ENCODE measurements at places on chromosomes 5 and 9.

- no peak for DNase-seq
Observed at GRCh38 chr5:15691521-15691920, 191.5 kb downstream of the FBXL7 start.

GRCh38 chr5:155455791-155456514 is 442.4 kb downstream of the KIF4B start:
- no peak for DNase-seq

- DNase-seq = no peak
Observed at GRCh38 chr5:82158755-82159413, 119.3 kb downstream of the RPS23 start.

DNA sequence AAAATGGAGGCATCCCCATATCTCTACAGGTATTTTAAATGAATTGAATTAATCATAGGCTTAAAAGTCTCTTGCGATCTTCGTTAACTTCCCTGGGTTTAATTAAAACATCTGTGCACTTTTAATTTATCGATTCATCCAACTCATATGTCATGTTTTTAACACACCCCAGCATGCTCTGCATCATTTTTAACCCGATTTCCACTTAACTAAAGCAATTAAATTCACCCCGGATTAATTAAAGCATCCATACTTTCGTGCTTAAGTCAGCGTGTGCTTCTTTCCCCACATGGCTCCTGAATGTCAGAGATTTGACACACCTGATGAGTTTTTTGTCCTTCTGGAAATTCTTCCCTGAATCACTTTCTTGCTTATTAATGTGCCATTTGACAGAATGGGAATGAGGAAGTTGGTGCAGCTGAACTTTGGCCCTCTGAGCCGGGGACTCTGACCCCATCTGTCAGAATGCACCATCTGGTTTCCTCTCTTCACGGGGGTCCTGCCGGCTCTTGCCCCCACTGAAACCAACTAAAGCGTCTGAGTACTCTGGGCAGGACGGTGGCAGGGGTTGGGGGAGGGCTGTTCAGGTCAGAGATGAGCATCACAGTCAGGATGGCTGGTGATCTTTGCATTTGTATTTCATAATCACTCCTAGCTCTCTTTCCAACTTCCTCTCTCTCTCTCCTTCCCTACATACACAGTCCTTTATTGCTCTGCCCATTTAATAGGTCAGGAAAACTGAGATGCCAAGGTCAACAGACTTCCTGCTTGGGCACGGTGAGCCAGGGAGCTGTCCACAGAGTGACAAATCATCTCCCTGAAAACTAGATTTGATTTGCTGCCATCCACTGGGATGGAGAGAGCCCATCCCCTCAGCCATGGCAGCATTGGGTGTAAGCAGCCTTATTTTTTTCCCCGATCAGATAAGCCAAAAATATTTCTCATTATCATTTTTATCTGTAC is 180.3 kb upstream of the WWC1 start:
- DNase-seq = no peak

DNA sequence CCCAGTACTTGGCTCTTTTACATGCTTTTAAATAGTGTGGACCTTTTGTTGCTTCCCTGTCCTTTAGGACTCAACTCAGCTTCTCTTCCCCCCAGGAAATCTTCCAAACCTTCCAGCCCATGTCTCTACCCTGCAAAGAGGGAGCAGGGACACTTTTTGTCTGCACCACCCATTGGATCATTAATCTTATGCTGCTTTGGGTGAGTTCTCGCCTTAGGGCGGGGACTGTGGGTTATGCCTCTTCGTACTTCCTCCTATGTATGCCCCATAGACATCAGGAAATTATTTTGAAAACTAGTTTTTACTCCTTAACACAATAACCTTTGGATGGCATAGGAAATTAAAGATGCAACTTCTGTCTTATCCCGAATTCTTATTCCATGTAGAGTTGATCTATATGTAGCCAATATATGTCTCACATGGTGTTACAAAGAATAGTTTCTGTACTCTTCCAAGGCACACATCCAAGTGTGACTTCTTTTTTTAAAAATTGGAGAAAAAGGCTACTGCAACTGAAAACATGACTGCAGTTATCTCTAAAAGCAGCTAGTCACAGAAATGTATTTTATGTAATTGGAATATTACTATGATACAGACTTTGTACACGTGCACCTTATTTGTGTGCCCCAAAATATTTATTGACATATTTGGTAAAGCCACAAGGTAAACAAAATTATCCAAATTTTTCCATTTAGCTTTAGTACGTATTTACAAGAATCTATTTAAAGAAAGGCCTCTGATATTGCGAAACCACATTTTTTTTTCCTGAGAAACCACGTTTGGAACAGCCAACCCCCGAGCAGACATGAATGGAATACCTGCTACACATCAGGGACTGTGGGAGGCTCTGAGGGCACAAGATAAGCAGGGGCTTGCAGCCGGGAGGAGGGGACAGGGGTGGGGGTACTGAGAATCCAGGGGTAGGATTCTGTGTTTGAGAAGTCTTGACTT is 133.6 kb downstream of the WDR41 start:
- no peak for DNase-seq

DNA sequence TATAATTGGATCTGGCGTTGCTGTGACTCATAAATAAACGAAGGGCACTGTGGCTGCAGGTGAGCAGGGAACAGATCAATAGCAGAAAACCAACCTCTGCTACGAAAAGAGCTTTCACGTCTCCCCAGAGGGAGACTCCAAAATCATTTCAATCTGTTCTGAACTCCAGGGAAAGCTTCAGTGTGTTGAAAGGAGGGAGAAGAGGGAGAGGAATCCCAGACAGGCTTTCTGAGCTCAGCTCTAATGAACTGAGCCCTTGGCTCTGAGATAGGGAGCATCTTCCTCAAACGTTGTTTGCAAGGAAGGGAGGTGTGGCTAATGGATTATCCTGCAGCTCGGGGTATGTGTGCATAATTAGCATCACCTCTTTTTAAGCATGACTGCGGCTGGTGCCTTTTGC is 288.0 kb upstream of the IRX4 start:
- no peak for DNase-seq

- DNase-seq = no peak
Observed at GRCh38 chr5:95969651-95970358, 8.2 kb upstream of the ELL2 start.

GRCh38 chr5:87243161-87243844 is 24.4 kb upstream of the RASA1 start:
- DNase-seq = no peak

- DNase-seq = no peak
Observed at GRCh38 chr5:173198049-173198448, 37.0 kb downstream of the NKX2-5 start.

GRCh38 chr9:84129529-84129928 is 148.9 kb downstream of the RMI1 start:
- DNase-seq = no peak

DNA sequence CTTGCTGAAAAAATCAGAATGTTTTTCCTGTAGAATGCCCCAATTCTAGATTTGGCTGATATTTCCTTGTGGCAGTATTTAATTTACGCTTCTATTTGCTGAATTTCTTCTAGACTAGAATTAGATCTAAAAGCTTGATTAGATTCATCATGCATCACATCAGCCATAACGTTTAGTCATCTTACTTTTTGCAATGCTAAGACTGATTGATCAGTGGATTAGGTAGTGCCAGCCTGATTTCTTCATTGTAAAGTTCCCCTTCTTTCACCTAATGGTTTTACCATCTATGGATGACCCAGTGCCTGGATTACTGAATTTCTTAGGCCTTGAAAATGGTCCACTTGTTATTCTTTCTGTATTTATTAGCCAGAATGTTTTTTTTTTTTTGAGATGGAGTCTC is 83.9 kb downstream of the PBX3 start:
- DNase-seq = no peak

- DNase-seq = no peak
Observed at GRCh38 chr5:91416491-91416890, 33.4 kb upstream of the ARRDC3 start.

DNA sequence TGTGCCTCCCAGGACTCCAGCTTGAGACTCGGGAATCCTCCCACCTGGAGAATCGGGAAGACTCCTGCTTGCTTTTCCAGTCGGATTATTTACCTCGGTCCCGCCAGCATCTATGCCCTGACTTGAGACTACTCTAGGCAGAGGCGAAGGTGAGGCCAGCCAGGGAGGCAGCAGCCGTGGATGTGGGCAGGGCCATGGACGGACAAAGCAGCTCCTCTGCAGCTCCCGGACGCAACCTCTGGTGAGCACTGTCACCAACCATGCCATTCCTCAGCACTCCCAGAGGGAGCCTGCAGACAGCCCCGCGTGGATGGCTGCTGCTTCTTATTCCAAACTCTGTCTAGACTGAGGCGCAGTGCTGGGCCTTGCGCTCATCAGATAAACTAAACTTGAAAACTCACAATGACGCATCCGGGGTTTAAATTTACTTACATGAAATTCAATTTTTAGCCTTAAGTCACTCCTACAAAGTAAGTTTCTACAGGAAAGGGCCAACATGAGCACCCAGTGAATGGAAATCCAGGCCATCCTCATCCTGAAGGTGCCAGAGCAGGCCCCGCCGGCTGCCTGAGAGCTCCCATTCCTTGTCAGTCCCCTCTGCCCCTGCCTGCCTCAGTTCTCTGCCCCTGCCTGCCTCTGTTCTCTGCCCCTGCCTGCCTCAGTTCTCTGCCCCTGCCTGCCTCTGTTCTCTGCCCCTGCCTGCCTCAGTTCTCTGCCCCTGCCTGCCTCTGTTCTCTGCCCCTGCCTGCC is 17.8 kb downstream of the MED10 start:
- no peak for DNase-seq

DNA sequence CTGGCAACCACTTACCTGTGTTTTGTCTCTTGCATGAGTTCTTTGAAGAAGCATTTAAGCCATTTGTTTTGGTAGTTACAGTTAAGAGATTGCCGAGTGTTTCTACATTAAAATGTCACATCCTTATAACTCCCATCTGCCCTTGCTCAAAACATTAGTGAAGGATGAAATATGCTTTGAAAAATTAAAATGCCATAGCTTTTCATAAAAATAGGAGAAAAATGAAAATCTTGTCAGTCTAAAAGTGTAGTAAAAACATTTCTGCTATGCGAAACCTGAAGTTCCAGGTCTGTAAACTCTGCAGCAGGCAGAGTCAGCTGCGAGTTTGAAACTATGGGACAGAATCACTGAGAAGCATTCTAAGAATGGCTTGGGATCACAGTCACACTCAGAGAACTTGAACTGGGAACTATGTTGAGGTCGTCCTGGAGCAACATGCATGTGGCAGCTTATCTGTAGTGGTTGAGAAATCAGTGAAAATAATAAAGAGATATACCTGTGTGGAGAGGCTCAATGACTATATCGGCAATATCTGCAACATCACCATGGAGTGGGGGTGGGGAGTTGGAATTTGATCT is 67.4 kb downstream of the RASGRF2 start:
- DNase-seq = no peak

- no peak for DNase-seq
Observed at GRCh38 chr5:19247302-19247701, 740.7 kb downstream of the CDH18 start.

GRCh38 chr5:4083591-4084337 is 488.1 kb downstream of the IRX1 start:
- no peak for DNase-seq

- DNase-seq = no peak
Observed at GRCh38 chr9:88949425-88949824, 41.8 kb upstream of the S1PR3 start.

- DNase-seq = no peak
Observed at GRCh38 chr9:116087751-116088194, 65.8 kb upstream of the PAPPA start.

- DNase-seq = no peak
Observed at GRCh38 chr9:136700304-136700703, 12.1 kb upstream of the DIPK1B start.

- DNase-seq = no peak
Observed at GRCh38 chr5:98750693-98751092, 22.8 kb upstream of the RGMB start.

GRCh38 chr5:143052967-143053682 is 282.9 kb downstream of the ARHGAP26 start:
- no peak for DNase-seq

DNA sequence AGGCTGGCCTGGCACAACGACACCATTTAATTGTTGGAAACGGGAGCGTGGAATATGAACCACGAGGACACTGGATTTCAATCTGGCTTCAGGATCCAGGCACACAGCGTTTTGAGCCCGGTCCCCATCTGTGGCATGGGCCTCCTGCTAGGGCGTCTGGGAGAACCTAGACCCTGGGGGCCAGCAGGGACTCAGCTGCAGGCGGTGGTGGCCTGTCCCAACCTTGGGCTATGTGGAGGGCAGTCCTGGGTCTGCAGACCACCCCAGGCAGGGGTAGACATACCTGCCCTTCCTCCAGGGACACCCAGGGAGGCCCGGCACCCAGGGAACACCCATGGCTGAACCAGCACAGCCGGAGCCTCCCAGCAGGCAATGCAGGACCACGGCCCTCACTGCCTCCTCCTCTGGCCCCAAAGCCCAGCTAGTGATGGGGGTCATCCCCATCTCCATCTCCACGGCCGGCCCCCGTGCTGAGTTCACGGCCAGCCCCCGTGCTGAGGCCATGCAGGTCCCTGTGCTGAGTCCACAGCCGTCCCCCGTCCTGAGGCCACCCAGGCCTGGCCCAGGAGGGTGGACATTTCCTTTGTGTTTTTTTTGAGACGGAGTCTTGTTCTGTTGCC is 18.5 kb upstream of the UBAC1 start:
- no peak for DNase-seq

DNA sequence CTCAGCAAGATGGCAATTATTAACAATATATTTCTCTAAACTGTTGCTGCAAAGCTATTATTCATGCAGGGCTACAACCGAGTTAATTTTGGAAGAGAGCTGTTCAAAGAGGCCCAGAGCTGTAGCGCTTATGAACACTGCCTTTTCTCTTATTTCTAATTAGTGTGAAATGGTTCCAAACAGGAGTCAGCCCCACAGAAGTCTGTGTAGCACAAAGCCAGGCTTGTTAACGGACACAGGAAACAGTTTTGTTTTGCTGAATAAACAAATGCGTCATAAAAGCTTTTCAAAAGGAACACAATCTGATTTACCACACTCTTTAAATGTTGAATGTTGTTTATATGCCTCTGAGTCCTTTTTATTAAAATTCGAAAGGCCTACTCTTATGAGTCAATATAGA is 396.5 kb downstream of the ANXA1 start:
- no peak for DNase-seq

GRCh38 chr5:42036379-42036778 is 111.3 kb downstream of the FBXO4 start:
- DNase-seq = no peak

DNA sequence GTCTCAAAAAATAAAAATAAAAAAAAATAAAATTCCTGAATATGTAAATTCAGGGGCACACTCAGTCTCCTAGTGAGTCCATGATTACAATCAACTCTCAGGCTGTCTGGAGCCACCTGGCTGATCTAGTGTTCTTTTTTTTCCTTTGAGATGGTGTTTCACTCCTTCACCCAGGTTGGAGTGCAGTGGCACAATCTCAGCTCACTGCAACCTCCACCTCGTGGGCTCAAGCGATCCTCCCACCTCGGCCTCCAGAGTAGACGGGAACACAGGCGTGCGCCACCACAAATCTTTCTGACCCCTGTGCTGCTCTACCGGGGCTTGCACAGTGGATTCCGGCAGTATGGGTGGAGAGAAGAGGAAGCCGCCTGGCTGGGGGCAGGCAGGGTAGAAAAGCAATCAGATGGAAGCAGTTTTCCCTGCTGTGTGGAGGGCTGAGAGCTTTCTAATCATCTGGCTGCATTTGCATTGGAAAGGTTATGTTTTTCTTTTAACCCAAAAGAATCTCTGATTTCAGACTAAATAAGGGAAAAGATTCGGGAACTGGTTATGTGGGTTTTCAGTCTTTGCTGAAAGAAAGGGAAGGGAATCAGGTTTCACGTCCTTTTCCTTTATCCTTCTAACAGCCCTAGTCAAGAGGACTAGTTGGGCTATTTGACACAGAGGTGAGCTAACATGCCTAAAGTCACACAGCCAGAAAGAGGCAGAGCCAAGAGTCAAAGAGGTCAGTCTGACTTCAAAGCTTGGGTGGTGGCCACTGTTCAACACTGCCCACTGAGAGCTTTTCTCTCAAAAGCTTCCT is 26.3 kb upstream of the CORO2A start:
- DNase-seq = no peak
